ENCODE measurements at places on chromosomes 2 and 18.

DNA sequence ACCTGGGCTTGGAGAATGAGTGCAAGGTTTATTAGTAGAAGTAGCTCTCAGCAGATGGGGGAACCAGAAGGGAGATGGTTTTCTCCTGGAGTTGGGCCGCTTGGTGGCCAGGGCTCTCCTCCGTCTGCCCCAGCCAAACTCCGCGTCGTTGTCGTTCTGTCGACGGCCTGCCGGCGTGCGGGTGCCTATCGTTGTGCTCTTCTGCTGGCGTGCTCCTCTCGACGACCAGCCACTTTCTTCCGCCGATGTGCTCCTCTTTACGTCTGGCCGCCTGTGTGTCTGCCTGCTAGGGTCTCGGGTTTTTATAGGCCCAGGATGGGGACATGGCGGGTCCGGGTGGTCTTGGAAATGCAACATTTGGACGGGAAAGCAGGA, 119.1 kb downstream of the BMPR2 start:
- no peak for DNase-seq

- no peak for DNase-seq
Measured at GRCh38 chr2:95113464-95113863, 8.1 kb downstream of the MRPS5 start.

DNA sequence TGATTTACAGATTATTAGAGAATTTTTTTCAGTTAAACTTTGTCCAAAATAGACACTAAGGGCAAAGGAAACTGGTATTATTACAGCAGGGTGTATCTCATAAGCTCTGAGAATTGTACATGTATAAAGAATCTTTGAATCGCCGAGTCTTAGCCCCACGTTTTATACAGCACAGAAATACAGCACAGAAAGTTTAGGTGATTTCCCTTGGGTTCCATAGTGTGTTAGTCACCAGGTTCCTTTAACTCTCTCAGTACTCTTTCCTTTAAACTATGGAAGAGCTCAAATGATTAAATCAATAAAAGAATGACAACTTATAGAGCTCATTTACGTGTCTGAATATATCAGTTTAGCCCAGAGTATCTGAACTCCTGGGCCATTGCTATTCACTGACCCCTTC, 256.8 kb downstream of the NEDD4L start:
- no peak for DNase-seq

- no peak for DNase-seq
Measured at GRCh38 chr2:239305771-239306170, 95.0 kb downstream of the HDAC4 start.

- no peak for DNase-seq
Measured at GRCh38 chr2:30765876-30766470, 41.3 kb downstream of the CAPN13 start.

DNA sequence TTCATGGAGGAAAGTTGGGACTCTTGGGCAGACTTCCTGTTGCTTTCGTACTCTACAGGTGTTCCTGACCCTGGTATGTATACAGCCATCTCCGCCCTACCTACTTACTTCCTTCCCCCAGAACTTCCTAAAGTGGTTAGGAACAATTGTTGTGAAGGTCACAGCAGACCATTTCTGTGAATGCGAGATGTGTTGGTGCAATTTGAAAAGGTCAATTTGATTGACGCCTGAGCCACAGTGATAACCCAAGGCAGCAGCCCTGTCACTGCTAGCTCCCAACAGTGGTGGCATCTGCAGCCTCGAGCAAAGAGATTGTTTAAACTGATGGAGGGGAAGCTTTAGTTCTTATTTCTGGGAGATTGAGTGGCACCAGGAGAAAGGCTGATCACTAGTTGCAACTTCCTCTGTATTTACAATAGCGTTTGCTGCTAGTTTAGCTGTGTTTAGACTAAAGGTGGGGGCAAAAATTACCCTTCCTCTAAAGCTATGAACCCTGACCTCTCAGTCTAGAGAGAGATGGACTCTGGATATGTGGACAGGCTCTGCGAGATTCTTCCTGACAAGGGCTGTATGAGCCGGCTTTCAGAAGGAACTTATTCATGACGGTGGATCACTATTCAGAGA, 78.3 kb upstream of the MAP4K3 start:
- no peak for DNase-seq

DNA sequence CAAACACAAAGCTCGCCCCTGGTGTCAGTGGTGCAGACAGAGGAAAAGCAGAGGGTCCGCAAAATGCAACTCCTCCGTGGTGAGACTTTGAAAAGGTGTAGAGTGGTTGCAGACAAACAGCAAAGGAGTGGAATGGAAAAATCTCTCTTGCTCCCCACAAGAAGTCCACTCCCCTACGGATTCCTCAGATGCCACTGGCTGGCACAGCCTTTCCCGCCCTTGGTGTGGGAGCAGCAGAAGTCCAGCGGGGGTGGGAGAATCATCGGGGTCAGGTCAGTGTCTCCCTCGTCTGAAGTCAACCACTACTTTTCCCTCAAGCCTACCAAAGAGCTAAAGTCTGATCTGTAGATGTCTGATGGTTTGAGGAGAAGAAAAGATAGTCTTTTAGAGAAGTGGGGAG, 22.3 kb upstream of the B3GNT7 start:
- no peak for DNase-seq

Data from suppressor macrophage treated with lipopolysaccharide for 4 hours (primary cell).